ENCODE measurements at places on chromosomes 6 and 20.
A peak's percentile ranks its signal among the peaks of the same experiment; 100 is the strongest.

DNA sequence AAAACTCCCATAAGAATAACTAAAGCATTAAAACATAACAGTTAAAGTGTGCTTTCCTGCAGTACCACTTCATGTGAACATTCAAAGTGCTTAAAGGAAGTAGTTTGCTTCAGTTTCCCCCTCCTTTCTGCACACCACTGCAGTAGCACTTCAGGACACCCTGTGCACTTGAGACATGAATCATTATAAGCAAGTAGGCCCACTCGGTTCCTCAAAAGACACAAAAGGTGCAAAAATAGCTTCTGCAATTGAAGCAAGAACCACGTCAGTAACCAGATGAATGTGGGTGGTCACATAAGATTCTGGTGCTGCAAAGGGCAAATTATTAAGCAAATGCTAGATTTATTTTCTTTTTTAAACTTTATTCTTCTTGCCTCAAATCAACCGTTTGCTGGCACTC lies 160.6 kb downstream of the HIVEP2 start:
- no peak for DNase-seq

GRCh38 chr6:44594481-44594880 lies 207.0 kb downstream of the CDC5L start:
- no peak for DNase-seq

GRCh38 chr6:33845031-33845745 lies 41.4 kb upstream of the MLN start:
- no peak for DNase-seq

- DNase-seq = peak; percentile 35
Observed at GRCh38 chr6:32937230-32937633, 3.6 kb downstream of the HLA-DMB start.

DNA sequence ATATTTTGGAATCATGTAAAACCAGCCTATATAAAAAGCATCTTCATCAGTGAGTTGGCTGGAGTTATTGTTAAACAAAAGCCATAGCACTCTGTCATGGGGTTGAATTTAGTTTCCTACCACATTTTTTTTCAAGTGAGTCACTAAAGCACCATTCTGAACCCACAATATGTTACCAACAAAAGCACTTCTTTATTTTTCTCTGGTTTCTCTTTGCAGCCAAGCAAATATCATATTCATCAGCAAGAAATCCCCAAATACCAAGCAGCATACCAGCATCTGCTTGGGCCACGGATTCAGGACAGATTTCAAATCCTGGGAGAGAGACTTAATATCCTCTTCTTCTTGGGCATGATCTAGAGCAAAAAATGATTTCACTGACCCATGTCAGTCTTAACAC lies 441.4 kb downstream of the BCKDHB start:
- no peak for DNase-seq

GRCh38 chr20:31708736-31709534 lies 13.7 kb downstream of the BCL2L1 start:
- no peak for DNase-seq

DNA sequence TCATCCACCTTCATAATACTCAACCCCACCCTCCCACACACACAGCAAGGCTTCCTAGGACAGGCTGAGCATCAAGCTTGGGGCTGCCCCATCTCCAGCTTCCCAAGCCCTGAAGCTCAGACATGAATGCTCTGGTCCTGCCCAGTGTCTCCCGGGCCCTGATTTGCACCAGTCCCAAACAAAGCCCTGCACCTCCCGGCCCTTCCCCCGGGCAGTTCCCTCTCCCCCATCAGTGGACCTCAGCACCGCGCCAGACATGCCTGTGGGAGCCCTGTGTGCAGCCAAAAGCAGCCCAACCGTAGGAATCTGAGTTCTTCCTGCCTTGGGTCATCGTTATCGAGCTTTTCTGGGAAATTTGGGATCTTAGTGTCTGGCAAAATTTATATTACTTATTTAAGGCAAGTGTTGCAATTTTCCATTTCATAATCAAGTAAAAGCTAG lies 63.5 kb downstream of the THBS2 start:
- peak; percentile 83 for DNase-seq

DNA sequence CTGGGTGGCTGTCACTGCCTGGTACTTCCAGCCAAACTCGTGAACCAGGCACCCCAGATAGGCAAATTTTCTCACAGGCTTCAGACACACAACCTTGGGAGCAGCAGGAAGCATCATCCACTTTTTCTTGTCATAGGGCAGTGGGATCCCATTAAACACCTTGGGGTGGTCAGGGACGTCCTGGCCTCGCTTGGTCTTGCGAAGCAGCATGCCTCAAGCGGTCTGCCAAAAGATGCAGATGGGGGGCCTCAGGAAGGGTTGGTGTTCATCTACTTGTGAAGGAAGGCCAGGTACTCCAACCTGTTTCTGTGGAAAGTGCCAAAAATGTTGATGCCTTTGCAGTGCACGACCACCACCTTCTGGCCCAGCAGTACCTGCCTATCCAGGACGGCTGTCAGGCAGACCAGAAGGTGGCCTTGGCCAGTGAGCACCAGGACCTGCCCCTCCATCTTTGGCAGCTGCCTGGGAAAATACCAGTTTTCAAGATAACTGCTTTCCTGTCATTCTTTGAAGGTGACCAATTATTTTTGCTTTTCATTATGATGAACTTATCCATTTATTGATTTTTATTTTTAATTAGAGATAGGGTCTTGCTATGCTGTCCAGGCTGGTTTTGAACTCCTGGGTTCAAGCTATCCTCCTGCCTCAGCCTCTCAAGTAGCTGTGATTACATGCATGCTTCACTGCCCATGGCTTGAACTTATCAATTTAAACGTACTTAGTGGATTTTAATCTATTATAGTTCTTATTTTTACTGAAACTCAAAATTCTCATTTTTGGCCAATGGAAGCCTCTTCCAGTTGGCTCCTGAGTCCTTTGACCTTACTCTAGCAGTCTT lies 80.1 kb downstream of the MAN1A1 start:
- DNase-seq = no peak

DNA sequence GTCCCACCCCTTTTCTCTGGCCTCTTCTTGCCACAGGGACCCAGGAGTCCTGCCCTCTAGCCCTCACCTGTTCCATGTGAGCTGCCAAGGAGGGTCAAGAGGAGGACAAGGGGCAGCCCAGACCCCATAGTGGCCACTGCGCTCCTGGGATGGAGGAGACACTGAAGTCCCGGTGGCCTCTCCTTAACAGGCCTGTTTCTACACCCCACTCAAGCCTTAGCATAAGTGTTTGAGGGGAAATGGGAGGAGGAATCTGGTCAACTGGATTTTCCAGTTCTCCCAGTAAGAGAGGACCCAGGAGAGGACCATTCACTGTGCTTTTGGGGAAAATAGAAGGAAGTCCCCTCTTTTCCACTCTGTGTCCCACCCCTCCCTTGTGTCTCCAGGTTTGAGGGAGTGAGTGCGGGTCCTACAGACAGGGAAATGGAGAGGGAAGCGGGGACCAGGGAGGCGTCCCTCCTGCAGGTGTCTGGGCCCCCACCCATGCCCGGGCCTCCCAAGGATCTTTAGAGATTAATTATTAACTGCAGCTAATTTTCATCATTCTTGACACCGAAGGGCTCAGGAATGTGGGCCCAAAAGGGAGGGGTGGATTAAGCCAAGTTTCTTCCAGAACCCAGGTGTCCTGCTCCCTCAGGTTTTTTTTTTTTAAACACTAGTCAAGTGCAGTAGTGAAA lies at the start of gene SFTA2:
TSS of gene SFTA2 (minus strand) at position 202 of the 677 bp plus-strand sequence. CDS start at position 128, 74 bp downstream.
- no peak for DNase-seq

GRCh38 chr6:121755485-121755884 lies 320.0 kb downstream of the GJA1 start:
- DNase-seq = no peak

DNA sequence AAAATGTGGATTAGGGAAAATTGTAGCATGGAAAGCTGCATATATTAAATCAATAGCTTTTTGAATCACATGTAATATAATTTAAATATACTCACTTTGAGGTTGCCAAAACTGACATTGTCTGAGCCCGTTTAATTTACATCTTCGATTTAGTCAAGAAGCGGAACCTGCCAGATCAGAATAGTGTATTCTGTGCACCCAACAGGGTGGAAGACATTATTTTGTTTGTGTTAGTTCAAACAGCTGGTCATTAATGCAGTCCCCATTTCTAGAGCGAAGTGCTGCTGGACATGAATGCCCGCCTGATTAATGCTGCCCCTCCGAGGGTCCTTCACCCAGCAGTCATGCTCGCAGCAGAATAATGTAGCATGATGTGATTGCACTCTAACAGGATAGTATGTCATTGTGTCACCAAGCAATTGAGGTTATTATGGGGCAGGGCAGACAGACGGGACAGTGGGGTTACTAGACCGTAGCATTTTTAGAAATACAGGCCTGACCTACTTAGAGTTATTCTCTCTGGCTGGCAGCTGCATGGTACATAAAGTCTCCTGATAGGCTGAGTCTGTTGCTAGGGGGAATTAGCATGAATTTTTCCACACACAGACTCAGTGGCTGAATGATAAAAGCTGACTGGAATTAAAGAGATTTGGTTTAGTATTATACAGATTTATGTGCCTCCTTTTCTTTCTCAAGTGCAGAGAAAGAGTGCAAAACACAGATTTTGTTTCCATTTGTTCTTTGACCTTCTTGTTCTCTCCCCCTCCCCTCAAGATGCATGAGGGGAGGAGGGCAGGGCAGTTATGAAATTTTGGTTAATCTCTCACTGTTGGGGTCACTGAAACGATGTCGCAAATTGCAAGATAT lies 147.1 kb downstream of the PRL start:
- DNase-seq = no peak

DNA sequence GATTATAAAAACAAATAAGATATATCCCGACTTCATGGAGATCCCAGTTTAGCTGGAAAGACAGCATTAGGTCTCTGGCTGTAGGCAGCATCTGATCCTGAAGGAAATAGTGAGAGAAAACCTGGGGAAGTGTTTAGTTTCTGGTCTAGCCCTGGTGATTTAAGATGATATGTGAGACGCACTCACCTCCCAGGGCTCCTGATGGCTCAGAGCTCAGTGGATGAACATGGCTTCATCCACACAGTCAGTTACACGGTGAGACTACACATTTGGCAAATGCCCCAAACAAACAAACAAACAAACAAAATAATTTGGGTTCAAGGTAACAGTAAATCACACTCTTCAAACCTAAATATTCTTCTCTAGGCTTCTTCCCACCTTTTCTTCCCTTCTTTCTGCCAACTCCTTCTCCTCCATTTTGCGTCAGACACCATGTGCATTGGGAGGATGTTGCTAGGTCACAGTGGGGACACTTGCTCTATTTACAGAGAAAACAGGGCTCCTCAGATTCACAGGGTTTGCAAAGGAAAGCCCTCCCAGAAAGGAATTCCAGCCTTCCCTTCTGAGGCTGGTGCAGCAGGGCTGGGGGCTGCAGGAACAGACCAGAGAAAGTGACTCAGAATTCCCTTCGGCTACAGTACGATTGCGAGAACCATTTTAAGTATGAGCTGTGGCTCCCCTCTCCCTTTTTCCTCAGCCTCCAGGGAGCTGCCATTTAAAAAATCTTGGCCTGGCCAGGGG lies 59.6 kb upstream of the SALL4 start:
- DNase-seq = no peak

DNA sequence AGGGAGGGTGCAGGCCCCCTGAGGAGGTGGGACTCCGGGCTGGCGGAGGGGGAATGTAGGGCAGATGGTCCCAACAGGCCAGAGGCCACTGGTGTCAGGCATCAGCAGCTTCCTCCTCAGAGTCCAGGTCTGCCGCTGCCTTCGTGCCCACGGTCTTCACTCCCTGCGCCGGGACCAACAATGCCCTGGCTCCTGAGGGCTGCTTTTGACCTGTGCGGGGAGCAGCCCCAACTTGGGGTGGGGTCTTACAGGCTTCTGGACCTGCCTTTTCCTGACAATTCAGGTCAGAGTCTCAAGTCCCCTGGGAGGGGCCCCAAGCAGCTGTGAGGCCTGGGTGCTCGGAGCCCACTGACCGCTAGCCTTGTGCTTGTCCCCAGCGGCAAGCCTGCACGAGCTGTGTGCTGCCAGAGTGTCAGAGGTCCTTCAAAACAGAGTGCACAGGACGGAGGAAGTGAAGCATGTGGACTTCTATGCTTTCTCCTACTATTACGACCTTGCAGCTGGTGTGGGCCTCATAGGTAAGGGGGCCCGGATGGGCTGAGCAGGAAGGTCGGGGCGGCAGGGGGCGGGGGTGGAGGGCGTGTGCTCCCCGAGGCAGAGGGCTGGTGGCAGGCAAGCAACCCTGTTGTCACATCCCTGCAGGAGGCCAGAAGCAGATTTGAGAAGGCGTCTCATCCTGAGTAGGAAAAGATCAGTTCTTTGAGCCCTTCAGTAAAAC lies 25.3 kb upstream of the PYGB start:
- peak; percentile 52 for DNase-seq

DNA sequence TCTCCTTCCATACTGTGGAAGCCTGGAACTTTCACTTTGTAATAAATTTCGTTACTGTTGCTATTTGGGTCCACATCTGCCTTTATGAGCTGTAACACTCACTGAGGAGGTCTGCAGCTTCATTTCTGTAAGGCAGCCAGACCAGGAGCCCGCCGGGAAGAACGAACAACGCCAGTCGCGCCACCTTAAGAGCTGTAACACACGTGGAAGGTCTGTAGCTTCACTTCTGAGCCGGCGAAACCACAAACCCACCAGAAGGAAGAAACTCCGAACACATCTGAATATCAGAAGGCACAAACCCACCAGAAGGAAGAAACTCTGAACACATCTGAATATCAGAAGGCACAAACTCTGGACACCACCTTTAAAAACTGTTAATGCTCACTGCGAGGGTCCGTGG lies 589.9 kb upstream of the SLC35B3 start:
- DNase-seq = no peak

DNA sequence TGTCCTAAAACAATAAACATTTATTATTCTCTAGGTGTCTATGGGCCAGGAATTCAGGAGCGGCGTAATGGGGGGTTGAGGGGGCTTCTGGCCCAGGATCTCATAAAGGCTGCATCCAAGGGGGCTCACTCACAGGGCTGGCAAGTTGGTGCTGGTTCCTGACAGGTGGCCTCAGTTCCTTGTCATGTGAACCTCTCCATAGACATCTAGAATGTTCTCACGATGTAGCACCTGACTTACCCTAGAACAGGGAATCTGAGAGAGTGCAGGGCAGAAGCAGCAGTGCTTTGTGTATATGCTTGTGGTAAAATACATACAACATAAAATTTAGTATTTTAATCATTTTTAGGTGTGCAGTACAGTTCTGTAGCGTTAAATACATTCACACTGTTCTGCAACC lies 57.1 kb downstream of the PHF20 start:
- DNase-seq = no peak

DNA sequence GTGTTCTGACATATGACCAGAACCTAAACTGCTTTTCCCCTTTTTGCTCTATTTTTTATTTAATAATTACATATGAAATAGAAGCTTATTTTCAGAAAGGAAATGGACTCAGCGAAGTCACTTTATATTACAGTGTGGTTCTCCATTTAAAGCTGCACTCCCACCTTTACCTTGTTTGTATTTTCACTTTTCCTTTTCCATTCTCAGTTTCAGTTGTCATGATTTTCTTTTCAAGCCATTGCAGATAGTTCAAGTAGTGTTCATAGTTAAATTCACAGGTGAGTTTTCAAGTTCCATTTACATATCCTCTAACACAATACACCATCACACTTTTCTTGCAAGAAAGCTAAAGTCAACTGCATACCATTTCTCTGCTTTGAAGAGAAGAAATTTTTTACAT lies 400.2 kb downstream of the HACE1 start:
- no peak for DNase-seq
